ENCODE measurements at places on chromosomes 16 and 17.

DNA sequence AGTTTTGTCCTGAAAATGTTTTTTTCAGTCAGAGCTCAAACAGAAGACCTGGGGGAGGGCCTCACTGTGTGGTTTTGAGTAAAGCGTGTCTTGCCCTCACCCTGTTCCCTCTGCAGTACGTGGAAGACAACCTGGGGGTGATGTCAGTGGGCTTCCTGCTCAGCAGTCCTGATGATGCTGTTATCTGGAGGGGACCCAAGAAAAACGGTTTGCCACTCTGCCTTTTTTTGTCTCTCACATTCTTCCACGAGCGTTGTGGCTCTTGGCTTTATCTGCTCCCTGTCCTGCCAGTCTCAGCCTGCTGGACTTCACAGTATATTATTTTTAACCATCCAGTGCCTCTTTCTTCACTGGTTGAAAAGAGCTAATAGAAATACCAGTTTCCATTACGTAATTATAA is 12.9 kb downstream of the NUBP1 start:
- DNase-seq, result no peak

DNA sequence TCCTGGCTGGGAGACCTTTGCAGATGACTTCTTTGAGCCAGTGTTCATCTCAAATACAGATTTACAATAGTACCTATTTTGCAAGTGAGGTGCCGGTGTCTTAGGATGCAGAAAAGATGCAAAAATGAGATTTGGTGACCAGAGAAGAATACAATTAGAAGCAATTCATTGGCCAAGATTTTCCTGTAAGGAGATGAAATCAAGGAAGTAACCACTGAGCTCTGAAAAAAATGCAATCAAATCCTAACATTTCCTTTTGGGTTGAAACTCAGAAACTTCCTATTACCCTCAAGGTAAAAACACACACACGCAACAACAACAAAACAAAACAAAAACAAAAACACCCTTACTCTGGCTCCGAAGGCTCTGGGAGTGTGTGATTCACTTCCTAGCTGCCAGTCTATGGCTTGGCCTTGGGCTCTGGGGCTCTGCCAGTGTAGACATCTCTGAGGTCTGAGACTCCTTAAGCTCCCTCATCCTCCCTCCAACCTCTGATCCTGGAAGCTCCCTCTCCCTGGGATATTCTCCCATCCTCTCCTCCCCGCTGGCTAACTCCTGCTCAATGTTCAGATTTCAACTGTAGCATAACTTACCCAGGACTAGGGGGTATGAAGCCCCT is 16.8 kb upstream of the MT4 start:
- DNase-seq, result no peak

- no peak for DNase-seq
Observed at GRCh38 chr16:51757124-51757470, 606.0 kb upstream of the SALL1 start.

DNA sequence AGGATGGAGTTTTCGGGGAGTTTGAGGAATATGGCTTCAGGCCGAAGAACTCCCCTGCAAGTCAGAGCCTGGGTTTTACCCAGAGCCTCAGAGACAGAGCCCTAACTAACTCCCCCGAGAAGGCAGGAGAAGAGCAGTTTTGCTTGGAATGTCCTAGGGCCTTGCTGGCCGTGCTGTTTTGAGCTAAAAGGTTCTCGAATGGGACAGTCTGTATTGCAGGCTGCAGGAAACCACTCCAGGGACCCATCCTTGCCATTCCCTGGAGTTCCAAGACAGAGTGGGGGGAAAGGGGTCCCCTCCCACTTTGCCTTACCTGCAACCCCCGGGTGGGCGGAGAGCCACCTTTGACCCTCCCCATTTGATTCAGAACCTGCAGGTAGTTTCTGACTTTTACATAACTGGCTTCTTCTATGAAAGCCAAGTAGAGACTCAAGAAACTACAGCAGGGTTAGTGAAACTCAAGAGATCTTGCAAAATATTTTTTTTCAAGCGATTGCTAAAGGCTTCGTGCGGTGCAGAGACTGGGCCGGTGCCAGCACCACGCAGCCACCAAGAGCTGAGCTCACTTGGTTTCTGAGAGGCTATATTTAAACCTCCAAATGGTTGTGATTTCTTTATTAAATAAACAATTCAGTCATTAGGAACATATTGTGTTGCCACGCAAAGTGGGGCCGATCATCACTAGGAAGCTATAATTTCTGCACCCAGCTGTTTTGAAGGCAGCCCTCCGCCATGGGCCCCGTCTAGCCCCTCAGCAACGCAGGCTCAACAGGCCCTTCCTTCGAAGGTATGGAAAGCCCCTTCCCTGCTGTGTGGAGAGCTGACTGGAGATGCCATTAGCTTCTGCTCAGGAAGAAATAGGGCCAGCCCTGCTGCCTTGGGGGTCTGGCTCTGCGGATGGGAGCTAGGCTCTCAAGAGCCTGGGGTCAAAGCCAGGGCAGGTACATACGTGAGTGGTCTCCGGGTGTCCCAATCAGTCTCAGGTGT is 223.0 kb downstream of the NTN1 start:
- no peak for DNase-seq
